Kidney glomerular epithelial cell (primary cell): ENCODE measurements at places on chromosomes 7 and 10.

GRCh38 chr10:93475871-93476270 is 6.3 kb downstream of the MYOF start:
- peak; percentile 79 for DNase-seq

- DNase-seq: no peak
Measured at GRCh38 chr7:27250557-27251070, 8.0 kb downstream of the EVX1 start.

- no peak for DNase-seq
Measured at GRCh38 chr10:2425320-2425719, 642.0 kb upstream of the PFKP start.

- DNase-seq: no peak
Measured at GRCh38 chr10:16910793-16911164, 93.6 kb upstream of the RSU1 start.

DNA sequence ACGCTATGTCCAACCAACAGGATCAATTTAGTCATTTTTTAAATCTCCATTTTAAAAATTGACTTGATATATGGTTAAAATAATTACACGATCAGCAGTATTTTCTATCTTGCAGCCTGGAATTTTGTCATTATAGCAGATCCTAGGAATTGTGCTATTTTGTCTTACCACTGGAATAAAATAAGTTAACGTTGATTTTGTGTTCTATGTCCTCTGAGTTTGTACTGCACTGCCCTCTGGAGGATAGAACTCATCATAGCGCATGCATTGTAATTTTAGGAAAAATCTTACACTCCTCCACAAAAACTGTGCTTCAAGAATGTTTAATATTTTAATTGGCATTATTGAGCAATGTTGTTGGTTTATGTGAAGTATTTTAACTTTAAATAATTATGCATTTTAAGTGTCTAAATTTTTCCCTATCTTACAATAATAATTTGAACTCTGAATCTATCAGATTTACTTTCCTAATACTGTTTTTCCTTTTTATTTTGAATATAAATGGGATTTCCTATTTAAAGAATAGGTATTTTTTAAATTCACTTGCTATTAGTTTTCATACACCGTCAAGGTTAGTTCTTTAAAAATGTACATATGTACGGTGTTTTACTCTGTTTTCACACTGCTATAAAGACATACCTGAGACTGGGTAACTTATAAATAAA is 220.1 kb downstream of the PPP1R3A start:
- peak; percentile 11 for DNase-seq

GRCh38 chr7:151851782-151852181 is 25.1 kb downstream of the PRKAG2 start:
- DNase-seq: no peak

GRCh38 chr7:30436518-30436917 is 42.1 kb downstream of the NOD1 start:
- no peak for DNase-seq
